Activated naive CD4-positive, alpha-beta T cell treated with anti-CD3 and anti-CD28 coated beads, Interleukin-2, amount 50 U/mL, for 72 hours (primary cell): ENCODE measurements at places on chromosomes 13 and 19. TPM values are rescaled to one million over a fixed set of nuclear protein-coding genes. Genes with fewer than 3 reads are reported as not detected.

DNA sequence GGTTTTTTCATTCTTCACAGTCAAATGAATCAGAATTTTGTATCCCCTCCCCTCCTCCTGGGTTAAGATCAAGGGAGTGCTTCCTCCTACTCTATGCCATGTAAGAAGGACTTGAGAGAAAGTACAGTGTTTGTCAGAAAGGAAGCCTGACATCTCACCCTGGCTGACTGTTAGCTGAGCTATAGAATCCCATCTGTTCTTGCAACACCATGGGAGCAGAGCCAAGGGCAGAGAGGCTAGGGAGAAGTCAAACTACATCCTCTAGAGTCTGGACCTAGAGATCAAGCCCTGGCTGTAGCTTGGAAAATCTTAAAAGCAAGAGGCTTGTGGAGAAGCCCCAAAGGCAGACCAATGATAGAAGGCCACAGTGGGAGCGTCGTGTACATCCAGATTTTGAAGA lies 145.9 kb downstream of the OLFM4 start:
- no peak for DNase-seq

- DNase-seq: no peak
These were observed 11.5 kb downstream of the CCDC124 start for GRCh38 chr19:17944301-17944700.

DNA sequence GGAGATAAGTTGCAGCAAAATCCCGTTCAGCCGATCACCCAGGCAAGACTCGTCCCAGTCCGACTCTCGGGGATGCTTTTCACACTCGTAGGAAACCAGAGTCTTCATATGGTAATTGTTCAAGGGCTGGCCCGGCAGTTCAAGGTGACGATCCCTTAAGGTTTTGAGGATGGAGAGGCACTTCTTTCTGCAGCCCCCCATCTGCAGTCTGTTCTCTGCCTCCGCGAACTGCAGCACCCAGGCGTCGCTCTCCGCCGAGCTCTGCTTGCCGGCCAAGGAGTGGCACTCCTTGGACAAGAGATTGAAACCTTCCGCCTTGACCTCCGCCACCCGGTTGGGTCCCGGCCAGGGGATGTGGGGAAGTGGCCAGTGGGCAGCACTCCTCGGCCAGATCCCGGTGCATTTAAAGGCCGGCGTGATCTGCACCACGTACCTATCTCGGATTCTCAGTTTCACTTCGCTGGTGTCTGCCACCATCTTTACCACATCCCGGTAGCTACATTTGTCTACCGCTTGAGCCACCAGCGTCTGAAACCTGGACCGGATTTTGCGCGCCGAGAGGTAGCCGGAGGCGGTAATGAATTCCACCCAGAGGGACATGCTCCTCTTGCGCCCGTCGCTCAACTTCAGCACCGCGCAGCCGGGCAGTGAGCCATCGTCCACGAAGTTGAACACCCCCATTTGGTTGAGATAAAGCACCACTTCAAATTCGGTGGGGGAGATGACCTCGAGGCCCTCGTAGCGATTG lies 1.1 kb downstream of the MAB21L1 start:
- no peak for DNase-seq

- DNase-seq: no peak
These were observed 2641.8 kb upstream of the PCDH20 start for GRCh38 chr13:64057372-64058020.

- no peak for DNase-seq
These were observed 23.8 kb downstream of the VAV1 start for GRCh38 chr19:6796278-6796677.

DNA sequence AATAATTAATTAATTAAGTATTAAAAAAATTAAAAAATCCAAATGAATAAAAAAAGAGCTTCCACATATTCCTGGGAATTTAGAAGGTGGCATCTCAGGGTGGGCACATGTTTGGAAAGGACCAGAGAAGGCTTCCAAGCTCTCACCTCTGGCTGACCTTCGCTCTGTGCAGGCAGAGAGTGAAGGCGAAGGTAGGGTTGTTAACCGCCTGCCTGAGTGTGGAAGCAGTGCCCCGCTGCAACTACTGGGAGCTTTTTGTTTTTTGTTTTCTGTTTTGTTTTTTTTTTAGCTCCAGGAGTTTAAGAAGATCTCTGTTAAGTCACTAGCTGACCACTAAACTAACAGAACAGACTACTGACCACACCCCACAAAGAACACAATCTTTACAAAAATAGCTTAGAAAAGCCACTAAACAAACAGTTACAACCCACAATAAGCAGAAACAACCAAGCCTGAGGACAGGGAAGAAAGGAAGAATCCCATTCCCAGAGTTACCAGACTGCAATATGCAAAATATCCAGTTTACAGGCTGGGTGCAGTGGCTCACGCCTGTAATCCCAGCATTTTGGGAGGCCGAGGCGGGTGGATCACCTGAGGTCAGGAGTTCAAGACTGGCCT lies 11.4 kb downstream of the ZNF541 start:
- DNase-seq: no peak

DNA sequence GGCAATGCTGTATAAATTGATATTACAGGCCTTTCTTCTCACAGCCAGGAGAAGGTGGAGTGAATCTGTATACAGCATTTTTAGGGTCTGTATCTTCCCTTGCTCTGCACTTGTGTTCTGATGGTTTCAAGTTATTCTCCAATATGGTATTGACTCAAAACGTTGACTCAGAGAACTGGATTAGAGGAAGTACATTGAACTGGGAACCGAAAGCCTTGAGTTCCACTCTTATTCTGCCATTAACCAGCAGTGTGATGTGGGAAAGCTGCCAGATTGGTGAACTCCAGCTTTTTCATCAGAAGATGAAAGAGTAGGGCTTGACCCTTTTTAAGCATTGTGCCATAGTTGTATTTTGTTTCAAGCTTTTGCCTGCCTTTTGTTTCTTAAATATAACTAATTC lies 167.7 kb downstream of the SPRY2 start:
- no peak for DNase-seq

GRCh38 chr19:5062799-5063198 lies 93.9 kb downstream of the KDM4B start:
- DNase-seq: no peak

DNA sequence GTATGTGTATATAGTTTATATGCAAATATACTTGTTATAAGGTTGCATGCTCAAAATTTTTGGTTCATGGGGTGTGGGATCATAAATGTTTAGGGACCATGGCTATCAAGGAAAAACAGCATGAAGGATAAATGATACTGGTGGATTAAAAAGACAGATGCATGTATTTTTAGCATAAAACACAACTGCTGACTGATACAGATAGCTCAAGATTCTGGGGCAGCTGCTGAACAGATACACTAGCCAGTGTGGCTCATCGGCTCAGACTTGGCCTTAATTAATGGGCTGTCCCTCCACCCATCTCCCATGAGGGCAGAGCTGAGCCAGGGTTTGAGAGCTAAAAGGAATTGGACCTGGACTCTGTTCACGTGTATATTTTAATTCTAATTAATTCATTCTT lies 11.4 kb downstream of the ALOX5AP start:
- no peak for DNase-seq

The FAM83E gene
- total RNA-seq: 5.5 TPM

DNA sequence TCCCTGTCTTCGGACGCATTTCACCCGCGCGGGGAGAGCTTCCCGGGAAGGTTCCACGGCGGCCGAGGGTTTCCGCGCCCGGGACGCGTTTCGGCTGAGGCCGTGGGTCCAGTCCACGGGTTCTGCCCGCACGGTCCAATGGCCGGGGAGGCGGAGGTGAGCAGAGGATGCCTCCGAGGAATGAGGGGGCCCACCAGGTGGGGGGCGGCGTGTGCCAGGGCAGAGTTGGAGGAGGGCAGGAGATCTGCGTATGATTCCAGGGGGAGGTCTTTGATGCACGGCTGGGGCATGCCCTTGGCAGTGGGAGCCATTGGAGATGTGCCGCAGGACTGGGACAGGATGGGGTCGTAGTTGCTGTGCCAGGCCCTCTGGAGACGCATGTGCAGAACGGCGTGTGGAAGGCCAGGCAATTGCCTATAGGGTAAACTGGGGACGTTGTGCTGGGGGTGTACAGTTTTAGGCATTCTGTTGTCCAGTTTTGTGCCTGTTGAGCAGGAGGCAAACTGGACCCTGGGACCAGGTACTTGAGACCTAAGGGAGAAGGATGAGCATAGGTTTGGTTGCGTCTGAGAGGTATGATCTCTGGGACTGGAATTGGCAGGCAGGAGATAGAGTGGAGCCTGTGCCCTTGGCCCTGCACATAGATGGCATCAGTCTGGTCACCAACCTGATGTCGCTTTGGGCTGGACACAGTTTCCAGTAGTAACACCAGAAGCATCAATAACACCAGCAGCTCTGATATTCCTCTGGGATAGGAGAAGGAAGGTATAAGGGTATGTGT lies 751 bp downstream of the ZNF584 start:
- peak; percentile 46 for DNase-seq

The CDK8 gene
- total RNA-seq: 16.5 TPM

The RASAL3 gene
- 64.5 TPM for total RNA-seq

The PMIS2 gene
- not detected for total RNA-seq

GRCh38 chr19:45016388-45017314 lies 15.4 kb downstream of the RELB start:
- DNase-seq: no peak

The RASGRP4 gene
- 2.3 TPM for total RNA-seq
